ENCODE measurements at places on chromosomes 4 and X.

GRCh38 chrX:154458954-154459778 lies 1.1 kb downstream of the PLXNA3 start:
- DNase-seq = no peak

DNA sequence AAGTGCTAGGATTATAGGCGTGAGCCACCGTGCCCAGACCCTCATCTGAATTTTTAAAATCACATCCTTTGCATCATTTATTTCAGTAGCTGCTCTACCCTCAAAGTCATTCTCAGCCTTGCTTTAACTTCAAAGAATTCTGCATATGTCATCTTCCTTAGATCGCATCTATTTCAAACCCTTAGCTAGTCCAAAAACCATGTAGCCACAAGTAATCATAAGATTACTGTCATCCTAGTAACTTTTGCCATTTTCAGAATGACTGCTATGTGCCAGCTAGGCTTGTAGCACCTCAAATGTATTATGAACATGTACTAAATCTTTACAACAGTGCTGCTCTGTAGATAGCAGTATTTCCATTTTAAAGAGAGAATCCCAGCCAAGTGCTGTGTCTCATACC lies 45.5 kb upstream of the KLF3 start:
- DNase-seq = no peak

GRCh38 chrX:150348365-150348764 lies 14.8 kb upstream of the MAMLD1 start:
- DNase-seq = no peak

GRCh38 chr4:136505020-136505419 lies 1027.3 kb downstream of the PCDH18 start:
- no peak for DNase-seq

DNA sequence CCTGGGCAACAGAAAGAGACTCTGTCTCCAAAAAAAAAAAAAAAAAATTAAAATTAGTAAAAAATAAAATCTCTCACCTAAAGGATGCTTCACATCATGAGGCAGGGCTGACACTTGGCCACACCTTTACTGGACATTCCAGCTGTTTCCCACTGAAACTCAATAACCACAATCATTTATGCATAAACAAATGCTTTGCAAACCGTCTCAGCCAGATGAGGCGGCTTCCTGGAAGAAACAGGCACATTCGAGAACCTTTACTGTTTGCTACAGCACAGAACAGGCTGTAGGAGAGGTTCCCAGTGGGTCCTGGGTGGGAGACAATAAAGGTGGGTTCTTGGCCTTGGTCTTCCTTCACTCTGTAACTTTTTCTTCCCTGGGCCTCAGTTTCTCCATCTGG lies 10.9 kb upstream of the TBC1D14 start:
- DNase-seq = no peak

GRCh38 chrX:106710771-106711170 lies 15.7 kb upstream of the RNF128 start:
- DNase-seq = no peak

DNA sequence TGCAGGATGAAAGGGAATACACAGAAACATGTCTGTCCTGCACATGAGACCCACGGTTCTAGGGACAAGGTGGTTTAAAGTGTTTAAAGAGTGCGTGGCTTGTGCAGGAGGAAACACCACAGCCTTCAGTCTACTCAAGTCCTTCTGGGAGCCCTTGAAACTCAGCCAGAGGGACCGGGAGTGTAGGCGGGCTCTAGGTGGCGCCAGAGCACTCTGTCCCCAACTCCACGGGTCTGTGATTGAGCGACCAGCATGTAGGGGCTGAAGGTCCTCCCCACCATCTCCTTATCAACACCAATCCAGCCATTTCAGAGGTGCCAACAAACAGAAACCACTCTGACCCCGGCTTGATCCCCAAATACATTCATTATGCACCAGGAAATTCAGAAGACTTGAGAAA lies 82.0 kb upstream of the CLDN34 start:
- DNase-seq = peak; percentile 66

DNA sequence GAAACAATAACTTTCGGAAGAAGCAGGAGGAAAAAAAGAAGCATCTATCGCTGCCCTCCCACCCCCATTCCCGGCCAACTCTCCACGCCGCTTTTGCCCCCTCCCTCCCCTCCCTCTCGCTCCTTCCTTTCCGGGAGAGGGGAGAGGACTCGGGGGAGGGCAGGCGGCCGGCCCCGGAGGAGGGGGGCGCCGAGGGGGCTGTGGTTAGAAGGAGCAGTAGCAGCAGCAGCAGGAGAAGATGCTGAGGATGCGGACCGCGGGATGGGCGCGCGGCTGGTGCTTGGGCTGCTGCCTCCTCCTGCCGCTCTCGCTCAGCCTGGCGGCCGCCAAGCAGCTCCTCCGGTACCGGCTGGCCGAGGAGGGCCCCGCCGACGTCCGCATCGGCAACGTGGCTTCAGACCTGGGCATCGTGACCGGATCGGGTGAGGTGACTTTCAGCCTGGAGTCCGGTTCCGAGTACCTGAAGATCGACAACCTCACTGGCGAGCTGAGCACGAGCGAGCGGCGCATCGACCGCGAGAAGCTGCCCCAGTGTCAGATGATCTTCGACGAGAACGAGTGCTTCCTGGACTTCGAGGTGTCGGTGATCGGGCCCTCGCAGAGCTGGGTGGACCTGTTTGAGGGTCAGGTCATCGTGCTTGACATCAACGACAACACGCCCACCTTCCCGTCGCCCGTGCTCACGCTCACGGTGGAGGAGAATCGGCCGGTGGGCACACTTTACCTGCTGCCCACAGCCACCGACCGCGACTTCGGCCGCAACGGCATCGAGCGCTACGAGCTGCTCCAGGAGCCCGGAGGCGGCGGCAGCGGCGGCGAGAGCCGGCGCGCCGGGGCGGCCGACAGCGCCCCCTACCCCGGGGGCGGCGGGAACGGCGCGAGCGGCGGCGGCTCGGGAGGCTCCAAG lies 1.3 kb downstream of the PCDH7 start:
- DNase-seq = peak; percentile 16

GRCh38 chrX:24133312-24133711 lies 16.2 kb upstream of the ZFX start:
- DNase-seq = no peak

DNA sequence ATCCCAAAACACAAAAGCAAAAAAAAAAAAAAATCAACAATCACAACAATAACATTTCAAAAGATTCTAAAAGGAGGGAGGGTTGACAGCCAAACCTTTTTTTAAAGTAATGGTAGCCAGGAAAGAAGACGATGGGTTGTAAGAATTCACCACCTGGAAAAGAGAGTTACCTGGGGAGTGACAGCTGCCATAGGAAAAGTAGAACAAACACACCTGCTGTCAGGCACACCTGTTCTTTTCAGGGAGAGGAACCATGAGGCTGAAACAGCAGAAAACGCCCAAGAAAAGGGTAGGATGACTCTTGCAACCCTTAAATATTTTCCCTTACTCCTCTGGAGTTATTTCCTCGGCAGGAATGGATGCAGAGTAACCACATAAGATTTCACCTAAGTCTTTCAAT lies 388.4 kb upstream of the TEX13C start:
- DNase-seq = no peak

- DNase-seq = no peak
Observed at GRCh38 chr4:84796394-84796793, 170.1 kb downstream of the WDFY3 start.

- no peak for DNase-seq
Observed at GRCh38 chr4:19614171-19614570, 637.5 kb upstream of the SLIT2 start.

DNA sequence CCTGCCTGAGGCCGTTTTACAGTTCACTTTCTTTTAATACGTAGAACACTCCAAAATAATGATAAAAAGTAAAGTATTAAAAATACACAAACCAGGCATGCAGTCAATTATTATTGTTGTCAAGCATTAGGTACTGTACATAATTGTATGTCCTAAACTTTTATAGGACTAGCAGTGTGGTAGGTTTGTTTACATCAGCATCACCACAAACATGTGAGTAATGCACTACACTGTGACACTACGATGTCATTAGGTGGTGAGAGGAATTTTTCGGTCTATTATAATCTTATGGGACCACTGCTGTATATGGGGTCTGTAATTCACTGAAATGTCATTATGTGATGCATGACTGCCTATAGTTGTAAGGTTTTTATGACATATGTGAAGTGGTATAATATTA lies 149.5 kb upstream of the SH3RF1 start:
- DNase-seq = no peak
